Hepatic stellate cell (primary cell): ENCODE measurements at places on chromosomes 3 and 15.
A peak's percentile ranks its signal among the peaks of the same experiment; 100 is the strongest.

- DNase-seq: no peak
These were observed 47.1 kb downstream of the PDIA5 start for GRCh38 chr3:123113889-123114450.

DNA sequence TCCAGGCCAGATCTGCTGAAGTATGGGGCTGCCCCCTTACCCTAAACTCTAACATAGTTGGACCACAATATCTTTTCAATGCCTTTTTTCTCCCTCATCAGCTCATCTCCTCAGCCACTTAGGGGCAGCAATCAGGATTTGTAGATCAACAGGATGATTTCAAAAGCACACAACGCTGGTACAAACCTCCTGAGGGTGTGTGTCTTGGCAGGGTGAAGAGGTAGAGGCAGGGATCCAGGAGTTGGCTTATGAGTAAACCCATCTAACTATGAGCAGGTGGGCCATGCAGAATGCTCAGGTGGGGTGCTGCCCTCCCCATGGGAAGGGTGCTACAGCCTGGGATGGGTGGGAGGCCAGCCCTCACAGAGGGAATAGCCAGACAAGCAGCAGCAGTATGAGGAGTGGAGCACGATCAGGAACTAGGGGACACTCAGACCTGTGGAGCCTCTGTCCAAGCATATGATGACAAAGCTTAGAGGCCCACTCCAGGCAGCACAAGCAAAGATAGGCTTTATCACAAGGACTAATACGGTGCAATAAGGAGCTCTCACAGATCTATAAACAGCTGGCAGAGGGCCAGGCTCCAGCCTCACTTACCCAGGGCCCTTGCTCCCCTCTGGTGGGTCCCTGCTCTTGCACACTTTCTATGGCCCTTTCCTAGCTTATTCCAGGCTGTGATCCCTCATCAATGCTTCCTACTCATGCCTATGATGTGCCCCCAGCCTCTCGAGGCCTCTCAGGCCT is 32.2 kb downstream of the IL20RB start:
- no peak for DNase-seq

DNA sequence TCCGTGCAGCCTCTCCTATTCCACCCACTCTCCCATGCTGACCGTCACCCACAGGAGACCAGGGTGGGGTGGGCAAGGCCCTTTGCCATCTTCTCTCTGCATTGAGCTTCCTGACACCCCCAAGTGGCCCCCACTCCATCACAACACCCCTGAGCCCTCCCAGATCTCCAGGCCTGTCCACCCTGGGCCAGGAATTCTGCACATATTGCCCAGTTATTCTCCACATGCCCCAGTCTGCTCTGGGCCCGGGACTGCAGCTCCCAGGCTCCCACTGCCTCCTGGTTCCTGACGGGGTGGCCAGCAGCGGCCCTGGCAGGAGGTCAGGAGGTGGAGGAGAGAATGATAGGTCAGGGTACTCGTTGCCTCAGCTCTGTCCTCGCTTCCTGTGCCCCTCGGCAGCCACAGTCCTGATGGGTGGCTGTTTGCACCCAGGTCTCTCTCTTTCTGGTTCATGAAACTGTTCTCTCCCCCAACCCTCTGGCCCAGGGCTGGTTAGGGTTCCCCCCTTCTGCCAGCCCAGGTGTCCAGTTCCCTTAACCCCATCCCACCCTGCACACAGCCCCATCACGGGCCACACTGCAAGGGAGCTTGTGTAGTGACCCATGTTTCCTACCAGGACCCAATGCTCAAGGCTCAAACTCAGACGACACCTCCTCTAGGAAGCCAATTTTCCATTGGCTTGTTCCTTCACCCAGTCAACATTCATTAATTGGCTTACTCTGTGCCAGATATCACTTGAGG is 47.3 kb downstream of the IQSEC1 start:
- no peak for DNase-seq

DNA sequence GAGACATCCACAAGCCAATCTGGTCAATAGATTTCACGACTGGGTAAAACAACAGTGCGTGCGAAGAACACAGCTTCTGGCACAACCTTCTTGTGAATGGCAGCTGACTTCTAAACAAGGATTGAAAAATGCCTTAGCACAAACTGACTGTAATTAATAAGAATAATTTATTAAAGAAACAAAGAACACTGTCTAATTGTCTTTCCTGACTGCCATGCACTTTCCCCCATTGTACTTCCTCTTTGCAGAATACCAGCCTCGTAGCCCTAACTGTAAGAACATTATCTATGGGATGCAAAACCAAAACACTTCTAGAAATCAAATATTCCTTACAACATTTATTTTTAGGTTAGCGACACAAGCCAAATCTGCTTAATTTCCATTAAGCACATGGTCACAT is 6.5 kb downstream of the FOXP1 start:
- DNase-seq: no peak

DNA sequence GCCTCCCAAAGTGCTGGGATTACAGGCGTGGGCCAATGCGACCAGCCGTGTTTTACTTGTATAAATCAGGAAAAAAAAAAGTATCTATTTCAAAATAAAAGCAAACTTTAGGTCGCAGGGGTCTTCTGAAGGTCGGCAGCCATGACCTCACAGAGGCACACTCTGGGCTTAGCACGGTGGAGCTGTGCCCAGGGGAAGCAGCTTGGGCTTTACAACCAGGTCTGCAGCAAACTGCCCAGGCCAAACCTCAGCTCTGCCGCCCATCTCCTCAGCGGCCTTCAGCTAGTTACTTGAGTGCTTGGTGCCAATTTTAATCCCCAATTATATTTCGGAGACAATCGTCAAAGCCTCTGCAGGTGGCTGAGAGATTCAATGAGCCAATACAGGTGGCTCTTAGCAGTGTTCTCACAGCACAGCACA is 30.1 kb downstream of the ZDHHC19 start:
- no peak for DNase-seq

- DNase-seq: no peak
These were observed 125.1 kb downstream of the ABI3BP start for GRCh38 chr3:100868096-100868495.

GRCh38 chr3:52775877-52776276 is 1.5 kb upstream of the ITIH1 start:
- DNase-seq: no peak

DNA sequence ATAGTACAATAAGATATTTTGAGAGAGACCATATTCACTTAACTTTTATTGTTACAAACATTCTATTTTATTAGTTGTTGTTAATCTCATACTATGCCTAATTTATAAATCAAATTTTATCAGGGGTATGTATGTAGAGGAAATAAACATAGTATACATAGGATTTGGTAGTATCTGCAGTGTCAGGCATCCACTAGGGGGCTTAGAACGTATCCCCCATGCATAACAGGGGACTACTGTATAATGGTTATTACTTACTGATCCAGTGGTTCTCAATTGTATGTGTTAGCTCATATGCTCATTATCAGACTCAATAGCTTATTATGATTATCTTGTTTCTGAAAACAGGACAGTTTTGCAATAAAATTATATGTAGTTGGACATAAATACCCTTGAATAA is 27.6 kb downstream of the CMC1 start:
- no peak for DNase-seq

- DNase-seq: no peak
These were observed 42.6 kb upstream of the TMCO5A start for GRCh38 chr15:37891766-37892368.

GRCh38 chr15:42053914-42054313 is 33.1 kb upstream of the PLA2G4E start:
- DNase-seq: no peak

DNA sequence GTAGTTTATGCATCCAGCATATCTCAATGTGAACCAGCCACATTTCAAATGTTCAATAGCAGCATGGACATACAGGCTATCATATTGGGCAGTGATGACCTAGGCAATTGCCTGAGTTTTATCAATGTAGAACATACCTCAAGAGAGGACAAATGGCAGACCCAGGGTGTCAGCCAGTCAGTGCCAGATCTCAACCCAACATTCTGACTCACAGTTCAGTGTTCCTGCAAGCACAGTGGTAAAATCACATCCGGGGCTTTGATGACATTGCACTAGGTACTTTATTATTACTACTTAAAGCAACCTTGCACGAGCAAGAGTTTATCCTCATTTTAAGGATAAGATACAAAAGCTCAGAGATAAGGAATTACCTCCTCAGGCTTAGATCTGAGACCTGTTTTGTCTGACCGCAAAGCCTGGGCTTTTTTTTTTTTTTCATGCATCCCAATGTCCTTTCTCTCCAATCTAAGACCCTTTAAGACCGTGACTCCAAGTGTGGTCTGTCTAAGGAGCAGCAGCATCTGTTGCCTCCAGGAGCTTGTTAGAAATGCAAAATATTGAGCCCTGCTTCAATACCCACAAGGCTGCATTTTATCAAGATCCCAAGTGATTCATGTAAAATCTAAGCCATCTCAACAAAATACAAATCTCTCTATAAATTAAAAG is 60.1 kb downstream of the SLC12A1 start:
- DNase-seq: no peak

GRCh38 chr3:197082871-197083270 is 53.3 kb upstream of the MELTF start:
- peak; percentile 7 for DNase-seq

GRCh38 chr3:101829437-101829830 is 19.9 kb upstream of the NFKBIZ start:
- no peak for DNase-seq

DNA sequence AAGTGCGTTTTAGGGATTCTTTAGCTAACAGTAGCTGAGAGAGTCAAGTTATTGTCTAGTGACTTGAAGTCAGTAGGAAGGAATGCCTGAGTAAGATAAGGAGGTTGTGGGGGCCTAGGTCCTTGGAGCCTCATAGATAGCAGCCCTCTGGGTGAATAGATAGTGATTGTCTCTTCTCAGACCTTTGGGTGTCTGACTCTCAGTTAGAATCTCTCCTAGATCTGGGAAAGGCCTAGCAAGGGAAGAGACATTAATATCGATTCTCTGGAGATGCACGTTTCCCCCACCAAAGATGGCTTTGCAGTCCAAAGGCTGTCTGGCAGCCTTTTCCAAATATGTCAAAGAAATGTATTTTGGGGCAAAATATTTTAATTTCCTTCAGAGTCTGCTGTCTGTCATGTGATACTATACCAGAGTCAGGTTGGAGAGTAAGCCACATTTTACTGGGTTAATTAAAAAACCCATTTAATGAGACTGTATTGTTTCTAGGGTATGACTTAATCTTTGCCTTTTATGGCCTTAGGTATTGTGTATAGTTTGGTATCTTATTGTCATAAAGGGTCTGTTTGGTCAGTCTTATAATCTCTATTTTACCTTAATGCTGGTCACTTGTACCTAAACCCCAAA is 92.2 kb downstream of the ST6GAL1 start:
- no peak for DNase-seq

DNA sequence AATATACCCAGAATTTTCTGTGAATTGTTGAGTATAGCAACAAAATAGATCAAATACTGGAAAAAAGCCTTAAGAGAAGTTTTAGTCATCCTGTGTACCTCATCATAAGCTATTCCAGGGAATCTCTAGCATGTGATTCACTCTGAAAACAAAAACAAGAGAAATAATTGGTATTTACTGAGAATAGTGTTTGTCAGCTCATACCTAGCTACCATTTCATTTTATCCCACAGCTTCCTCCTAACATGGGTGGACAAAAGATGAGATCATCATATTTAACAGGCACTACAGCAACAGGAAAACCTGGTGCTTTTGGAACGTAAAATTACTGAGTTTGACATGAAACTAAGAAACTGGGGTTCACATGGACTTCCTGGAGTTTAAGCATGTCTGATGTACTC is 753.5 kb upstream of the NECTIN3 start:
- no peak for DNase-seq

DNA sequence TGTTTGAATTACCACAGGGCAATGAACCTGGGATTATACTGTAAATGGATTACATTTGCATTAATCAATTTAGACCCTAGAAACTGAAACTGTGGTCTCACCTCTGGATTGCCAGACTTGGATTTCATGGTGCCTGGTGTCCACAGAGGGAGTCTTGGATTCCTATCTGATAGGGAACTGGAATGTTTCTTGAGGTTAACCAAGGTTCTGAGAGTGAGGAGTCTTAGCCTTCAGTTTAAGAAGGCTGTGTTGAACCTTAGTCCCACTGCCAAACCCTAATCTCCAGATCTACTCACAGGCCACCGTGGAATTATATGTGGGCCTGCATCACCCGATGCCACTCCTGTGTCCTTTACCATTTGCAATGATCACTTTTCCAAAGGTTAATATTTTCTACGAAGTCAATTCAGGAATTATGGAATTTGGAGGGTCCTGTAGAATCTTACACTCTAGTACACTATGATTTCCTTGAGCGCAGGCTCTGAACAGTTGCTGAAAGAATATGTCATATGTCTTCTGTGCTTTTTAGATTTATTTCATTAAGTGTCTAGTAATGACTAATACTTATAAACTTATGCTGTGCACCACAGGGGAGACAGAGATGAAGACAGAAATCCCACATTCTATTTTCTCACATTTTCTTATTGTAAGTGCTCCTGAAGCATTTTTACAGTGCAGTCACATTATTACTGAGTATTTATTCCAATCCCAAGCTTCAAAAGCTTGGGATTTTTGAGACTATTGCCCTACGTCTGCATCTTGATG is 87.9 kb downstream of the EFL1 start:
- no peak for DNase-seq

DNA sequence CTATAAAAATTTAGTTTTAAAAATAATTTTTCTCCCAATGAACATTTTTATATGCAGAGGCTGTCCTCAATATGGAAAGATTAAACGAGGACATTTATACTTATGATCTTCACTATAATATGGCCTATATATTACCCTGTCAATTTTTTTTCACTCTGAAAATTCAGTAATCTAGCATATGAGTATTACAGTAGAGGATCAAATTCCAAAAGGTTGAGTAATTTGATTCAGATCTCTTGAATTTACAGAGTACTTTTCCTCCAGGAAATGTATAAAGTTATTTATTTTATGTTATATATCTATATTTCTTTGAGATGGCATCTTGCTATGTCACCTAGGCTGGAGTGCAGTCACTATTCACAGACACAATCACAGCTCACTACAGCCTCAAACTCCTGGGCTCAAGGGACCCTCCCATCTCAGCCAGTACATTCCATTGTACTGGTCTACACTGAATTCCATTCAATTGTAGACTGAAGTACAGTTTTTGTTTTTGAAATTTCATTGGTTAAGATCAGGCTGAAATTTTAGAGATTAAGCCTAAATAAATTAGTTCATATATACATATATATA is 16.3 kb upstream of the TRPM7 start:
- no peak for DNase-seq

DNA sequence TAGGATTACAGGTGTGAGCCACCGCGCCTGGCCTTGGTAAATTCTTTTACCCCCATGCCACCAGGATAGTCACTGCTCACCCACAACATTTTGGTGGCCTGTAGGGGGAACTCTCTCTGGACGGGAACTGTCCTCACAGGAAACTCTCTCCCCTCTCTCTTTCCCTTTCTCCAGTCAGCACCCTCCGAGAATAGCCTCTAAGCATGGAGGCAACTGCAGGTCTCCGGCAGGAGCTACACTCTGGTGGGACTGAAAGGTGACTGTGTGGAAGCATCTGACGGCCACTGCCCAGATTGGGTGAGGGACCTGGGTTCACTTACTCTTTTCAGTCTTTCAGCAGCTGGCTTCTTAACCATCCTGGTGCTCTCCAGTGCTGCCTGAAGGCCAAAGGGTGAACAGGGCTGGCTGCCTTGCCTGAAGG is 21.3 kb downstream of the TRANK1 start:
- no peak for DNase-seq
